ENCODE measurements at places on chromosomes 11 and 22. TPM values are rescaled to one million over a fixed set of nuclear protein-coding genes. Genes with fewer than 3 reads are reported as not detected.

HEPN1 gene
- total RNA-seq, result not detected

PRODH gene
- total RNA-seq, result not detected

GRCh38 chr22:30371981-30372380, 15.2 kb downstream of the CCDC157 start:
- H3K4me1 ChIP-seq, result no peaks in the 10 kb centered on the region
- H3K27ac ChIP-seq, result no peak overlapping the region
- no peak for DNase-seq
- no peaks in the 10 kb centered on the region for H3K27me3 ChIP-seq
- H3K4me3 ChIP-seq, result no peak overlapping the region

DNA sequence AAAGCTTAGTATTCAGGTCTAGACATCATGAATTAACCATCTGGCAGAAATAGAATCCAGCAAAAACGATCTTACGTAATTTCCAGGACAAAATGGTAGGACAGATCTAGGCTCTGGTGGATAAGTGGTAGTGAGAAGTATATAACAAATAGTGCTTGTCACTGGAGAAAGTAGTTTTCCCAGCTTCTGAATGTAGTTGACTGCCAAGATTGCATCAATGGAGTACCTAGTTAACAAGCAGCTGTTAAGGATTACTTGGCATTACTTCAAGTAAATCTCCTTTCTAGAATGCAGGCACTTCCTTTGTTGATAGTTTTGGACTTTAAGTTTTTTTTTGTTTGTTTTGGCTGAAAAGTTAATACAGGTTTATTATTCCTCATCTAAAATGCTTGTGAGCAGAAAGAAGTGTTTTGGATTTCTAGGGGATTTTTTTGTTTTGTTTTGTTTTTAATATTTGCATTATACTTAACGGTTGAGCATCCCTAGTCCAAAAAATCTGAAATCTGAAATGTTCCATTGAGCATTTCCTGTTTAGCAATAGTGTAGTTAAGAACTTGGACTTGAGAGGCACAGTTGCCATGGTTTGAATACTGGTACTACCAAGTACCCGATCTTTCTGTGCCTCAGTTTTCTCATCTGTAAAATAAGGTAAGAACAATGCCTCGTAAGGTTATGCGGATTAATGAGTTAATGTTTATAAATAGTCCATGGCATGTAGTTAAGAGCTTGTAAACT, 20.3 kb downstream of the FAM118B start:
- no peak for DNase-seq
- H3K4me1 ChIP-seq, result peaks cover 2% of the 10 kb centered on the region
- no peak overlapping the region for H3K27ac ChIP-seq
- no peak overlapping the region for H3K4me3 ChIP-seq
- no peaks in the 10 kb centered on the region for H3K27me3 ChIP-seq

DNA sequence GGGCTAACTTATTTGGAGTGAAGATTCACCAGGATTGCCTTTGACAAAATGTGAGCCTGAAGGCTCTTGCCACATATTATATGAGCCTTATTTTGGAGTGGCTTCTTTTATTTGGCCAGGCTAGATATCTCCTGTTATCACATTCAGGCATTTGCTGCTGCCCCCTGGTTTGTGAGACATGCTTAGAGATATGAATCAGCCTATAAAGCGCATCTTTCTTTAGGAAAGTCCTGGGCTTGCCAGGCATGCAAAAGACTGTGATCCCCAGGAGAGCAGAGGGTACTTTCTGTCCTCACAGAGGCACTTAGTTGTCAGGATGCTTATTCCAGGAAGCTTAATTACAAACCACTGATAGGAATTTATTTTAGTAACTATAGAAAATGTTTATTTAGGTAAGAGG, 333.3 kb downstream of the FAT3 start:
- no peak for DNase-seq
- no peaks in the 10 kb centered on the region for H3K4me1 ChIP-seq
- no peak overlapping the region for H3K27ac ChIP-seq
- no peaks in the 10 kb centered on the region for H3K36me3 ChIP-seq

DNA sequence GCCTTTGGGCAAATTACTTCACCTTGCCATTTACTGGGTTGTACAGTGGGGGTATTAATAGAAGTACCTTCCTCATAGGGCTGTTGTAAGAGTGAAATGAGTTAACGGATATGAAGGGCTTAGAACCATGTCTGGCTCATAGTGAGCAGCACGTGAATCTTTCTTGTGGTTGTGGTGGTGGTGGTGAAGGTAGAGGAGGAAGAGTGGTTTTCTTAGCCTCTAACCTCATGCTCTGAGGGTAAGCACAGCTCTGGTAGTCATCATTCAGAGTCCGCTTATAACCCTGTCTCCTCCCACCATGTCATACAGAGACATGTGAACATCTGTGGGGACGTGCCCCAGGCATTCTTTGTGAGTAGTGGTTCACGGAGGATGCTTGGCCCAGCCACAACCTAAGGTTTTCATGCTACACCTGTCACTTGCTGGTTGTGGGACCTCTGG, 43.6 kb downstream of the TEAD1 start:
- H3K4me3 ChIP-seq, result peak overlapping the region; percentile 9
- peaks cover 65% of the 10 kb centered on the region for H3K27me3 ChIP-seq
- peak; percentile 81 for DNase-seq
- no peaks in the 10 kb centered on the region for H3K36me3 ChIP-seq
- peaks cover 19% of the 10 kb centered on the region for H3K4me1 ChIP-seq
